ENCODE measurements at places on chromosomes 7 and 10.
A peak's percentile ranks its signal among the peaks of the same experiment; 100 is the strongest.

DNA sequence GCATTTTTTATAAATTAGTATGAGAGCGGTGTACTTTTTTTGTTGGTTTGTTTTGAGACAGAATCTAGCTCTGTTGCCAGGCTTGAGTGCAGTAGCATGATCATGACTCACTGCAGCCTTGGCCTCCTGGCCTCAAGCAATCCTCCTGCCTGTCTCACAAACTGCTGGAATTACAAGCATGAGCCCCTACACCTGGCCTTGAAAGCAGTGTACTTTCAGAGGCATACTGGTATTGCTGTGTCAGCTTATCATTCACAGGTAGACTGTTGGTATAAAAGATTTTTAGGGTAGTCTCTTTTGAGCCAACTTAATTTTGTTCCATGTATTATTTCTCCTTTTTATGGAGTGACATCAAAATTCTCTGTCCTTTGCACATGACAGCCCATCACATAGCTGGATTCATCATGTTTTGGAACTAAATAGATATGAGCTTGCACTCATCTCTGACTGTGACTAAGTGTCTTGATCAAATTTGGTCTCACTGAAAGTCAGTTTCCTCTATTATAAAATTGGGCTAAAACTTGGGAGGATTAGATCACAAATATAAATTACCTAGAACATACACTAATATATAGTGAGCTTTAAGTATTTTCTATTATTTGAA is 12.4 kb downstream of the GNAT3 start:
- peak; percentile 56 for DNase-seq

DNA sequence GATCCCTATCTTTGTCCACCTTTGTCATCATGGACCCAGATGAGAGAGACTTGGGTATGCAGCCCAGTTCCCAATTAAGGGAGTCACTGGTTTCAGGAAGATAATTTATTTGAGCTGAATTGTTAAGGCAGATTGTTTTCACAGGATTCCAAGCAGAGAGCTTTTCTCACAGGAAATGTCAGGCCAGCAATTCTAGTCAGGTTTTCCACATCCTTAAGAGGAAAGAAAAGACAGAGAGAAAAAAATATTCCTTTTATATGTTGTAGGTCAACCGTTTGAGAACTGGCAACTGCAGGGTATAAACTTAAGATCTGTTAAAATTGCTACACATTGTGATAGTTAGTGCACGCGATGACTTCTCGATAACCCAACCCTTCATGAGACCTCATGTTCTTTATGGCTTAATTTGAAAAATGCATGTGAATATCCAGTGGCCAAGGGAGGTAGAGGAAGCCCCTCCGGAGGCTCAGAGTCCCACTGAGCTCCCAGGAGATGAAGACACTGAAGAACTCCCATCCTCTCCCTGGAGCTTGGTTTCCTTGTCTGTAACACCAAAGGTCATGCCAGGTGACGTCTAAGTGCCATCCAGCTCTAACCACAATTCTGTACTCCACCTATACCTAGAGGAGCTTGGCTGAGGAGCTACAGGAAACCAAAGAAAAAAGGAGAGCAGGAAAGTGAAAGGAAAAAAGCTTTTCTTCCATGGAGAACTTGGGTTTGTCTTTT is 45.6 kb downstream of the MINDY4 start:
- DNase-seq: no peak

DNA sequence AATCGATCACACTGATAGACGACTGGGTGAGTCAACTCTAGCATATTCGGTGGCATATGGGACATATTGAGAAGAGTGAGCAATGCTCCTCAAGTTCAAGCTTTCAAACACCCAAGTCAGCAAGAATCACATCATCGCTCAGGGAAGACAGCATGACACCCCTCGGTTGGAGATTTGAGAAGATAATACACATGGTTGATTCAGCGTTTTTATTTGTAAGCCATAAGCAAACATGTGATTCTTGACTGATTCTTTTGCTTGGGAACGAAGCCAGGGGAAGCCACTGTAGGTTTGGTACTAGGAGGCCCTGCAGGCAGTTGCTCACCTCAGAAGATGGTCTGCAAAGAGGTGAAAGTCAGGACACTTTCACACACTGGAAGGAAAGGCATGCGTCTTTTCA is 12.6 kb downstream of the UCMA start:
- no peak for DNase-seq

GRCh38 chr7:29314148-29314547 is 119.6 kb downstream of the CHN2 start:
- no peak for DNase-seq

DNA sequence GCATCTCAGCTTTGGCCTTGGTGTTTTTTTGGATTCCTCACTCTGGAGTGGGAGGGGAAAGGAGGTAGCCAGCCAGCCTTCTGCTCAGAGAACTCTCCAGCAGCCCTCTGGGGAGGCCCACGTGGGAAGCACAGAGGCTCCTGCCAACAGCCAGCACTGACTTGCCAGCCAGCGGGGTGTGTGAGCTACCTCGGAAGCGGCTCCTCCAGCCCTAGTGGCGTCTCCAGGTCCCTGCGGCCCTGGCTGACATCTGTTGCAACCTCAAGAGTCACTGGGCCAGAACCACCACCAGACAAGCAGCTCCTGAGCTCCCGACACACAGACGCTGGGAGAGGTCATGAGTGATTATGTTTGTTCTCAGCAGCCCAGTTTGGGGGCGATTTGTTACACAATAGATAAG is 180.2 kb upstream of the FZD8 start:
- peak; percentile 37 for DNase-seq

- no peak for DNase-seq
These were observed 16.8 kb downstream of the GIMAP5 start for GRCh38 chr7:150753826-150754603.

DNA sequence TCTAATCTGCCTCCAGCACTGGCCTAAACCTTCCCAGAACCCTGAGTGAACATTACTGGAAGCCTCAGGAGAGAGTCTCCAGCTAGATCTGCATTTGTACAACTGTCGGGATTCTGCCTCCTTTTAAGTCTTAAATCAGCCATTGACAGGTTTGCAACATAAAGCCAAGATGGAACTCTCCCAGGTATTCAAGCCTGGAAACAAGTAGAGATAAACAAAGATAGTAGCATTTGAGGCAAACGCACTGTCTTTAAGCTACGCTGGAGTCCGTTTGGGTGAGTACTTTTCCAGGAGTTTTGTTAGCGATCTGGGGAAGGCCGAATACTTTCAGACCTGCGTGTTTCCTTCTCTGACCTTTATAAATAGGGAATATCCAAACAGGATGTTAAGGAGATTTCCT is 317.2 kb upstream of the FZD8 start:
- DNase-seq: no peak

GRCh38 chr7:100107125-100107737 is 5.8 kb downstream of the AP4M1 start:
- no peak for DNase-seq

GRCh38 chr10:98293550-98294269 is 25.7 kb upstream of the LOXL4 start:
- no peak for DNase-seq

DNA sequence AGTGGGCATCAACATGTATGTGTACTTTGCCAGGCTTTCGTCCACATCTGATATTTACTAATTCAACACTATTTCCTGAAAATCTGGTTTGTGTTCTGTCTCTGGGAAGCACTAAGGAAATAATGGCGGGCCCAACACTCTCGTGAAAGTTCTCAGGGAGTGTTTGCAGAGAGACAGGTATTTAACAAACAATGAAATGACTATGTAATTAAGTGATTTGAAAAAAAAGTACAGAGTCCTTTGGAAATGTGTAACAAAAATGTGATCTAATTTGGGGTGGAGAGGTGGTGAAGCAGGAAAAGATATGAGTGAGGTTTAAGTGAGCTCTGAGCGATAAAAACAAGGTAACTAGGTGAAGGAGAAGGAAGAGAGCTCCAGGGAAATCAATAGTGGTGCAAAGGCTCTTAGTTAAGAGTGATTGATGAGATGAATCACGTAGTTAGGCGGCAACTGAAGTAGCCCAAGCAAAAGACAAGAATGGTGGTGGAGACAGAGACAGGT is 95.3 kb upstream of the DNAJB12 start:
- DNase-seq: no peak

DNA sequence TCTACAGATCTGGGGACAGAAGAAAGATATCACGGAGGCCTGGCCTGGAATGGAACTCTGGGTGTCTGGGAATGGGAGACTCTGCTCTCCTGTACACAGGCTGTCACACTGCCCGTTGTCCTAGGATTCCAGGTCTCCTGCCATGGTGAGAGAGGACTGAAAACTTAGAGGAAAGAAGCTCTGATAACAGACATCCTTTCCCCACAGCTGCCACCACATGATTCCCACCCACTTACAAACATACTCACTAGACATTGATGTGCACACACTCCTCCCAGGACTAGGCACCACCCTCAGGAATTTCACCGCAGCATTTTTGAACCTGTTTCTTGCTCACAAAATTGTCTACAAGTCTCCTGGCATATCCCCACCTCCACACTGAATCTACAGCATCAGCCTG is 5.7 kb downstream of the ZNF92 start:
- no peak for DNase-seq

- no peak for DNase-seq
These were observed 54.9 kb upstream of the PCBD1 start for GRCh38 chr10:70943249-70943648.

DNA sequence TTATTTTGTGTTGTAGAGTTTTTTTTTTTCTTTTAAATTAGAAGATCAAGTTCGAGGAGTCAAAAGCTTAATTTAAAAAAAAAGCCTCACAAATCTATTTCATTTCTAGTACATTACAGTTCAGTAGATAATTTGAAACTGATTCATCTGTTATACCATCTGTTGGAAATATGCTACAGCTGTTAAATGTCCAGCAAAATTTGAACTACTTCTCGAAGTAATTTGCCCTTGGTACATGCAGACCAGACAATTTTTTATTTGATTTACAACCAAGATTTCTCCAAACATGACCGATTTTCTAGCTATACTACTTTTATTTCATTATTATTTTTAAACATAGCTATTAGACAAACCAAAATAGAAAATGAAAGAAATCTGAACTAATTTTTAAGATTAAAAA is 647.9 kb downstream of the CNTNAP2 start:
- DNase-seq: no peak

DNA sequence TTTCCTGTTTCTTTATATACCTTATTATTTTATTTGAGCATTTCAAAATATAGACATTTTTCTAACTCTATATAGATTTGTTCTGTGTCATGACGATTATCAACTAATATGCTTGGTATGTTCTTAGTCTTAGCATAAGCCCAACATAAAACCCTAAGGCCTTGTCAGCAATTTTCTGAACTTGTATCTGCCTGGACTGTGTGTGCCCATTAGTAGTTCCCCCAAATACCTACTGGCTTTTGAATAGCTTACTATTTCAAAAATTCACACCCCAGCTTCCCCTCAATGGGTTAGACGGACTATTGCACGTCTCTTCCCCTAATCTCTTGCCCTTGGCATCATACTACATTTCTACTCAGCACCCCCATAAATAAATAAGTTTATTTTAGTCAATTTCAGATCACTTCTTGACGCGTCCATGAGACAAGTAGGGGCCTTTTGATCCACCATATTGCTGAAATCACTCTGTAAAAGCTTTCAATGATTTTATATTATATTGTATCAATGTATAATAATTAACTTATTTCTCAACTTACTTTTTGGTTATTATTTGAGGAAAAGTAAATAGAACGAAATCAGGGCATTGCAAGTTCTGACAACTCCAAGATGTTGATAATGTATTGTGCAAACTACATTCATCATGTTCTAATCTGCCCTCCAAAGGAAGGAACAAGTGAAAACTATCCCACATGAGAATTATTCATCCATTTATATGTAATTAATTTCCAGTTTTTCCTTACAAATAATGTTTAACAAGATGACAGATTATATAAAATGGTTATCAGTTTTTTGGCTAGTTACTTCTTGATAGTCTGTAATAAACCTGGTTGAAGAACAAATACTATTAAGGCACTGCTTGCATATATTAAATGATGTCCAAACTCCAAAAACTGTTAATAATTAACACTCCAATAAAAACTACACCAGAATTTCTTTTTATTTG is 1.1 kb upstream of the AKR1C3 start:
- DNase-seq: no peak
